ENCODE measurements at places on chromosomes 13 and 19. TPM values are rescaled to one million over a fixed set of nuclear protein-coding genes. Genes with fewer than 3 reads are reported as not detected.

The PRKCG gene
- polyA plus RNA-seq = 0.25 TPM

The C19orf73 gene
- polyA plus RNA-seq = 3.4 TPM

The ZFR2 gene
- not detected for polyA plus RNA-seq

The RNF126 gene
- polyA plus RNA-seq = 35.1 TPM

DNA sequence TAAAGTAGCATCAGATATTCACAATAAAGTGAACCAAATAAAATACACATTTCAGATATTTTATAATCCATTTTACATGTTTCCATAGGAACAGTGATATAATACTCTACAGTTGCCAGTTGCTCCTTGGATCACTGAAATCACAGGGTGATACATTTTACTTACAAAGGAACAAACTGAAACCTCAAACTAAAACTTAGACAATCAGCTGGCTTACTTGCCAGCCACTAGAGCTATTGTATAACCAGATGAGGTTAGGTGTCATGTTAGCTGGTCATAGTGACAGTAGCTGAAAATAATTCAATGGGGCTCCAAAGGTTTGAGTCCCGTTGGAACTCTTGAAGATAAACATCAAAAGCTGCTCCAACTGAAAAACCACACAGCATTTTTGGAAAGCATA lies 274.6 kb downstream of the ITGBL1 start:
- H3K27me3 ChIP-seq = no peaks in the 10 kb centered on the region
- H3K4me3 ChIP-seq = no peak overlapping the region
- H3K36me3 ChIP-seq = no peaks in the 10 kb centered on the region
- DNase-seq = no peak
- H3K4me1 ChIP-seq = no peaks in the 10 kb centered on the region

DNA sequence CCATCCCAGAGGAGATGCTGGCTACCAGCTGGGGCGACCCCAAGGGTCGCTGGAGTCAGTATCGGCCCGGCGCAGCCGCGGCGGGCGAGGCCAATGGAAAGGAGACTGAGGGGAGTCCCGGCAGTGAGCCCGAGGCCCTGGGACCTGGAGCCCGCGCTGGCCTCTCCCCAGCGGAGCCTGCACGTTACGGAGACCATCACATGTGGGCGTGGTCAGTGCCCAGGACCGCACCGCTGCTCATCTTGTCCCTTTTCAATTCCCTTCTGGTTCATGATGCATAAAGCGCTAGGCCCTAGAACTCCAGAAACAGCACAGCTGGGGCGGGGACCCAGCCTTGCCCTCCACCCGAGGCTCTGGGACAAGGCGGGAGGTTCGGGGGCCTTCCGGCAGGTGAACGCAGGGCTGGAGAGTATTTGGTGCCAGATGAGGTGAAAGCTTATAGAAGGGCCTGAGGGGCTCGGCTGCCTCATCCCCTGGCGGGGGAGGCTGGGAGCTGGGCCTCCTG lies 8.0 kb downstream of the C19orf25 start:
- H3K4me3 ChIP-seq = peak overlapping the region; percentile 37
- DNase-seq = no peak
- no peak overlapping the region for H3K27ac ChIP-seq
- peaks cover 76% of the 10 kb centered on the region for H3K27me3 ChIP-seq
- H3K36me3 ChIP-seq = peaks cover 18% of the 10 kb centered on the region

DNA sequence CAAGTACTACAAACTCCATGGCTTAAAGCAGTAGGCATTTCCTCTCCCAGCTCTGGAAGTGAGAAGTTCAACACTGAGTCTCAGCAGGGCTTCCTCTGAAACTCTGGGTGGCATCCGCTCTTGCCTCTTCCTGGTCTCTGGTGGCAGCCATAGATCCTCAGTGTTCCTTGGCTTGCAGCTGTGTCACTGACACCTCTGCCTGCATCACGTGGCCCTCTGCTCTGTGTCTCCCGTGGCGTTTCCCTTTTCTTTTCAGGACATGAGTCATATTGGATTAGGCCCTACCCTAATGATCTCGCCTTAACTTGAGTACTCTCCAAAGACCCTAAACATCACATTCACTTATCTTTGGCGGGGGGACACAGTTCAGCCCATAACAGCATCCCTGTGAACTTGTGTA lies 466.7 kb downstream of the MYO16 start:
- no peaks in the 10 kb centered on the region for H3K4me1 ChIP-seq
- no peak overlapping the region for H3K27ac ChIP-seq
- no peaks in the 10 kb centered on the region for H3K36me3 ChIP-seq
- no peak for DNase-seq
- H3K4me3 ChIP-seq = no peak overlapping the region

- peaks cover 16% of the 10 kb centered on the region for H3K4me1 ChIP-seq
- no peaks in the 10 kb centered on the region for H3K27me3 ChIP-seq
- H3K4me3 ChIP-seq = peak overlapping the region; percentile 54
- no peaks in the 10 kb centered on the region for H3K36me3 ChIP-seq
These were observed 1.1 kb downstream of the ZNF850 start for GRCh38 chr19:36771261-36772231.

DNA sequence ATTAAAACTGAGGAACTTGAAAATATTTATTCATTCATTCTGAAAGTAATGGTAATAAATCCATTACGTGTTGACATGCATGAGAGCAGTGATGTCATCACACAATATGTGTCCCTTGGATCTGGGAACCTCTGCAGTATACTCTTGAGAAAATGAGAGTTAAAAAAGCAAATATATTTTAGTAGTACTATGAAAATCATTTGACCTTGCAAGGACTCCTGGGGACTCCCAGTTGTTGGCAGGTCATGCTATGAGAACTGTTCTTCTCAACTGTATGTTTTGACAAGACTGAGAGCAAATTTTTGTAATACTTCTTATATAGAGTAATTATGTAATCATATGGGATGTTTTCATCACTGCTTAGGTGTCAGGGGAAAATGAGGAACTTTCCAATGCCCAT lies 249.4 kb downstream of the PCCA start:
- no peaks in the 10 kb centered on the region for H3K27me3 ChIP-seq
- H3K27ac ChIP-seq = no peak overlapping the region
- no peak overlapping the region for H3K4me3 ChIP-seq
- no peaks in the 10 kb centered on the region for H3K4me1 ChIP-seq
- DNase-seq = no peak

DNA sequence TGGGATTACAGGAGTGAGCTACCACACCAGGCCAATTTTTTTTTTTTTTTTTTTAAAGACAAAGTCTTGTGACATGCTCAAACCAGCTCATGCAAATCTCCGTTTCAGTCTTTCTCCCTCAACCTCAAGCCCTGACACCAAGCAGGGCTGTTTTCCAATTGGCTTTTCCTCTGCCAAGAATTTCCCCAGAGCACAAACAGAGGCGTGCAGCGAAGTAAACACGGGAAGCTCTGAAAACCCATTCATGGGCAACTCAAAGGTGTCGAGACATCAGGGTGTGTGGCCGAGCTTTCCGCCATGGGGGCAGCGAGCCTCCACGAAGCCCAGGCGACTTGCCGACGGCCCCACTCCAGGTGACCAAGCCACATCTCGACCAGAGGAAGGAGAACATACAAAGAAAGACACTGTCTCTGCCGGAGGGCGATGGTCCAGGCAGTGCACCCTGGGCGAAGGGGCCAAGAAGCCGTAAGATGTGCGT lies 70.0 kb downstream of the INSR start:
- DNase-seq = peak; percentile 69
- H3K27ac ChIP-seq = peak overlapping the region; percentile 60
- no peak overlapping the region for H3K4me3 ChIP-seq
- H3K27me3 ChIP-seq = no peaks in the 10 kb centered on the region

- no peaks in the 10 kb centered on the region for H3K36me3 ChIP-seq
- no peaks in the 10 kb centered on the region for H3K4me1 ChIP-seq
- no peak for DNase-seq
- no peak overlapping the region for H3K4me3 ChIP-seq
- no peak overlapping the region for H3K27ac ChIP-seq
These were observed 8.9 kb upstream of the FARP1 start for GRCh38 chr13:98133946-98134345.

GRCh38 chr13:45141369-45141768 lies 21.1 kb downstream of the GTF2F2 start:
- no peak for DNase-seq
- no peaks in the 10 kb centered on the region for H3K4me1 ChIP-seq
- peaks cover 34% of the 10 kb centered on the region for H3K36me3 ChIP-seq
- no peaks in the 10 kb centered on the region for H3K27me3 ChIP-seq

DNA sequence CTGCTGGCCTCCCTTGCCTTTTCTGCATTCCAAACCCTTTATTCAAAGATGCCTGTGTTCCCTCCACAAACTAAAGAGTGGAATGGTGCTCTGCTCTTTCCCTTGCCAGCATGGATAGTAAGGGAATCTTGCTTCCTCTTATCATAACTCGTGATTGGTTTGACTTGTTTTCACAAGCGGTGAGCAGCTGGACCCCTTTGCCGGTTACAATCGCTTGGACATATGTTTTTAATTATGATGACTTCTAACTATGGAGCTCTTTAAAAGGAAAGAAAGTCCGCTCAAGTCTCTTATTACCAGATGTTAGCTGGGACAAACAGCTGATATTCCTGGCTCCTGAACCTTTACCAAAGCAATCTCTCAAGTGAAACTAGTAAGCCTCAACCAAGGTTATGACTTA lies 1094.7 kb downstream of the UQCRFS1 start:
- no peaks in the 10 kb centered on the region for H3K36me3 ChIP-seq
- no peak overlapping the region for H3K4me3 ChIP-seq
- DNase-seq = peak; percentile 8
- no peaks in the 10 kb centered on the region for H3K4me1 ChIP-seq
- H3K27me3 ChIP-seq = no peaks in the 10 kb centered on the region

DNA sequence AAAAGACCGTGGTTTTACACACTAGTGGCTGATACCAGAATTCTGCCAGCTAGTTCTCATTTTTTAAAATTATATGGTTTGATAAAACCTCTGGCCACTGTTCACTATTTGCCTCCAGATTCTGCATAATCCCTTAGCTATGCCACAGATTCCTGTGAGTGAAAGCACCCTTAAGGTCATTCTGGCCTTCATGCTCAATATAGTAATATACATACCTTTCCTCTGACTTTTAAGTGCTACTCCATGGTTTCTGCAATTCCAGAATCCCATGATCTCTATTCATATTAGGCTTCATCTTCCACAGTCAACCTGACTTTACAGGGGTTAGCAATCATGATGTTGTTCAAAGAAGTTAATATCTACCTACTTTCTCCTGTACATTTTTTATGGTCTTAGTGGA lies 274.1 kb upstream of the EDNRB start:
- H3K27me3 ChIP-seq = no peaks in the 10 kb centered on the region
- H3K27ac ChIP-seq = no peak overlapping the region
- H3K4me3 ChIP-seq = no peak overlapping the region
- H3K36me3 ChIP-seq = no peaks in the 10 kb centered on the region

DNA sequence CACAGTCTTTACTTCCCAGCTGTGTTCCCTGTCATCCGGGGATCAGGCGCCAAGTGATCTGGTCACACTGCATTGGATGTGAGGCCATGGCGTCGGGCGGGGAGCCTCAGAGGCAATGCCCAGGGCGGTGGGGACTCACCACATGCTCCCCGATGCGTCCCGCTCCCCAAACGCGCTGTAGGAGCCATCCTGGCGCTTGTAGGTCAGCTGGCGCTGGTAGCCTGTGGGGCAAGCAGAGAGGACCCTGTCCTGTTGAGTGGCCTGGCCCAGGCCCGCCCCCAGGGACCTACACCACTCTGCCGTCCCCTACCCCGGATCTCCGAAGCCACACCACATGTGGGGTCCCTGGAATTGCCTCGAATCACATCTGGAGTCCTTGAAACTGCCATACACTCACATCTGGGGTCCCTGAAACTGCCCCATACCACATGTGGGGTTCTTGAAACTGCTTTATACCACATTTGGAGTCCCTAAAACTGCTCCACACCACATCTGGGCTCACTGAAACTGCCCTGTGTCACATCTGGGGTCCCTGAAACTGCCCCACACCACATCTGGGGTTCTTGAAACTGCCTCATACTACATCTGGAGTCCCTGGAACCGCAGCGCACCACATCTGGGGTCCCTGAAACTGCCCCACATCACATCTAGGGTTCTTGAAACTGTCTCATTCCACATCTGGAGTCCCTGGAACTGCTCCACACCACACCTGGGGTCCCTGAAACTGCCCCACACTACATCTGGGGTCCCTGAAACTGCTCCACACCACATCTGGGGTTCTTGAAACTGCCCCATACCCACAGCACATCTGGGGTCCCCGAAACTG lies 33.2 kb downstream of the F2RL3 start:
- H3K36me3 ChIP-seq = no peaks in the 10 kb centered on the region
- H3K4me1 ChIP-seq = no peaks in the 10 kb centered on the region
- no peak for DNase-seq

- no peak overlapping the region for H3K27ac ChIP-seq
- peaks cover 24% of the 10 kb centered on the region for H3K4me1 ChIP-seq
- no peak for DNase-seq
These were observed 75.2 kb upstream of the C13orf46 start for GRCh38 chr13:114049026-114049425.

DNA sequence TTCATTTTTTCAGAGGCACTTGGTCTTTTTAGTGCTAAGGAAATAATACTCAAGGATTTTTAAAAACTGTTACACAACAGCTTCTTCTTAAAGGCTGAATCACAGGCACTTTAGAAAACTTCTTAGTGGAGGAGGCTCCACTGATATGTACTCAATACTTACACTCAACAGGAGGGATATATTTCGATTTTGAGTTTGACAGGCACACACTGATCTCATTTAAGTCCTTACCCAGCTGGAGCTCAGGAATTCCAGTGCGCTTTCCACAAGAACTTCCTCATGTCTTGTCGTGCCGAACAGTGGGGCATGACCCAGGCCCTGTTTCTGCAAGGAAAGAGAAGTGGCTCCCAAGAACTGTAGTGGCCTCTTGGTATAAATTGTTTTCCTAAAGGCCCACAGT lies 103.8 kb downstream of the RGCC start:
- H3K4me1 ChIP-seq = peaks cover 5% of the 10 kb centered on the region
- no peak overlapping the region for H3K27ac ChIP-seq

- DNase-seq = no peak
- H3K4me1 ChIP-seq = no peaks in the 10 kb centered on the region
- no peaks in the 10 kb centered on the region for H3K36me3 ChIP-seq
- no peak overlapping the region for H3K27ac ChIP-seq
- no peaks in the 10 kb centered on the region for H3K27me3 ChIP-seq
These were observed 148.4 kb upstream of the TMTC4 start for GRCh38 chr13:100822871-100823443.

- no peak overlapping the region for H3K27ac ChIP-seq
- H3K27me3 ChIP-seq = no peaks in the 10 kb centered on the region
- no peak for DNase-seq
These were observed 109.0 kb downstream of the TNFRSF19 start for GRCh38 chr13:23679220-23679619.

DNA sequence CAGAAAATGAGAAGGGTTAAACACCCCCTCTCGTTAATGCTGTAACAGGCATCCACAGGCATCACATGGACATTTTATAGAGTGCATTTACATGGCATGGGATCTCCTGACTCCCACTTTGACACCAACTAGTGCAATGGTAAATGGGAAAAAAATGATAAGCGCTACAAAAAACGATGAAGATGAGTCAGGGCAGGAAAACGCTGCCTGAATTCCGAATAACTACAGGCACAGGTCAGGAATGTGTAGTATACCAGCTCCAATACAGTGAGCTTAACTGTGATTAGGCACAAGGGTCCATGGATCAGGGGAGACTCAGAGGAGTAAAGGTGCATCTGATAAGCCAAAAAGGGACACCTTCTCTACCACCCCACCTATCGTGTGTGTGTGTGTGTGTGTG lies 223.6 kb downstream of the FOXO1 start:
- no peak overlapping the region for H3K4me3 ChIP-seq
- H3K36me3 ChIP-seq = no peaks in the 10 kb centered on the region
- no peak for DNase-seq
- H3K27ac ChIP-seq = no peak overlapping the region
- peaks cover 11% of the 10 kb centered on the region for H3K4me1 ChIP-seq
- no peaks in the 10 kb centered on the region for H3K27me3 ChIP-seq
